HT1080 (cell line): ENCODE measurements at places on chromosomes 4 and X. TPM values are rescaled to one million over a fixed set of nuclear protein-coding genes. Genes with fewer than 3 reads are reported as not detected.

- DNase-seq, result peak; percentile 85
Measured at GRCh38 chr4:168666531-168666930, 169.7 kb downstream of the PALLD start.

DNA sequence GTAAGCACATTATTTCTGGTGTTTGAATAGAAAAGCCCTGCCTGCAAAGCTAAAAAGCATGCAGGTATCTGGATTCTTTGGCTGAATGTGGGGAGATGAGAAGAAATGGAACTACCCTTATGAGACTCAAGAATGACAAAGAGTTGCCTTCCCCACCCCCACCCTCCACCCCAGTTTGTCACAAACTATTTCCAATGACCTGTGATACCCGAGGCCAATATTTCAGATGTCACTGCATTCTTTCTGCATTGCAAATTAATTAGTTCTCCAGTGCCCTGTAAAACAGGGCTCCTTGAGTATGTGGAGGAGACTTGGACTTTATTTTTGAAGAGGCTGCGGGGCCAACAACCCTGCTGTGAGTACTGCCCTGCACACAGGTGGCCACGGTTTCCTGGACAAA lies 116.4 kb downstream of the ZNF827 start:
- no peak for DNase-seq

- DNase-seq, result peak; percentile 23
Measured at GRCh38 chrX:42131856-42132255, 208.5 kb upstream of the CASK start.

The GABRG1 gene
- total RNA-seq, result not detected in 2 replicates

DNA sequence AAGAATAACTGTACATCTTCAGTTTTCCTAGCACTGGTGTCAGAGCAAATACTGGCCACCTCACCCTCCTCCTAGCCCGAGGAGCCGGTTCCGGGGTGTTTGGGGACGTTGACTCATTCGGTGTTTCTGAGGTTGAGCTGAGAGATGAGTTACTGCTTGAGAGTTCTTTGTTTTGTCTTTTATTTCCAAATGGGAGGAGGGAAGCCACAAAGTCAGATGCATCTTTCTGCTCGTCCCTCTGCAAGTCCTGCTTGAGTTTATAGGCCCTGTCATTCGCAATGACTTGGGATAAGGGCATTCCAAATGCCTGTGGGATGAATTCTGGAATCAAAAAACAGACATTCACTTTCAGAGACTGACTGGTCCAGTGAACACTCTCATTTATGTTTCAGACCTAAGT lies 77.5 kb downstream of the HCCS start:
- peak; percentile 38 for DNase-seq

- peak; percentile 15 for DNase-seq
Measured at GRCh38 chr4:156766846-156767245, 204.8 kb downstream of the PDGFC start.

- no peak for DNase-seq
Measured at GRCh38 chr4:110504084-110504435, 28.1 kb downstream of the ENPEP start.

DNA sequence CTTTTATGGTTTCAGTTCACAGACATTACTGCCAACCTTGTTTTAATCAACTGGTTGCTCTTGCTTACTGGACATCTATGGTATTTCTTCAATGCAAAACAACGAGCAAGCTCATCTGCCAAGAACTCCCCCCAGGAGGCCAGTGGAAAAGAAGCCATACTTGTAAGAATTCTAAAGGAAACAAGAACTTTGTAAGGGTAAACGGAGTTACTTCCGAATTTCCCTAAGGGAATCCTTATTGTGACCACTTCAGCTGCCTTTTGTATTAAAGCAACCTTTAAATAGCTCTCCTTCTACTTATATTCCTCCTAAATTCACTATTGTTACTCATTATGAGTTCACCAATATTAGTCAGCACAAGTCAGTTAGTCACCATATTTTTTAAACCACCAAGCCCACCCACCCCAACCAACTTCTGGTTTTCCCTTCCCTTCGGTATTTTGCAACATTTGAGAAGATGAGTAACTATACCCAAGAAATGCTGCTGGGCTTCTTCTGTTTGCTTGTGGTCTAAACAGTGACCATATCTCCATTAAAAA lies 602.8 kb upstream of the DIPK2B start:
- peak; percentile 96 for DNase-seq

- DNase-seq, result no peak
Measured at GRCh38 chr4:683247-683897, 5.6 kb downstream of the SLC49A3 start.

DNA sequence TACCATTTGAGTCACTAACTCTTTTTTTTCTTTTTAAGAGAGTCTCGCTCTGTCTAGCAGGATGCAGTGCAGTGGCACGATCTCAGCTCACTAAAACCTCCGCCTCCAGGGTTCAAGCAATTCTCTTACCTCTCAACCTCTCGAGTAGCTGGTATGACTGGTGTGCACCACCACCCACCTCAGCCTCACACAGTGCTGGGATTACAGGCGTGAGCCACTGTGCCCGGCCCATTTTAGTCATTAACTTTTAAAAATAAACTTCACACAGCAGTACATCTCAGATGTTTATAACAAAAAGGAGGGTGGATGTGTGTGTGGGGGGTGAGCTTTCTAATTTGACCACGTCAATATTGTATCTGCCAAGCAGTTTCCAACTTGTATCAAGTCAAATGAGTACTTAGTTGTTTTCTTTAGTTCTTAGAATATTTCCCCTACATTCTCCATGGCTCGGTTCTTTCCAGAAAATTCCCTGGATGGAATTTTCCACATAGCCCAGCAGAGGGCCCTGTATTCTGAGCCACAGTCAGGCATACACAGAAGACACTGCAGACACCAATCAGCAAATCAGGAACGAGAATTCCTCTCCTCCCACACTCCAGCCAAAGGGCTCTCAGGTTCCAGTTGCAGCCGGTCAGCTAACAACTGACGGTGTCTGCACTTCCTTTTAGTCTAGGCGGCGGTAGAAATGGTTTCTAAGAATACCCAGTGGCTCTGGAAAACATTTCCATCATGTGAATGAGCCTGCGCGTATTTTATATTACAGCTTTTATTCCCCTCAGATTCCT lies 20.1 kb upstream of the ARAF start:
- peak; percentile 88 for DNase-seq

The SSX2B gene
- total RNA-seq, result 0.43 TPM in 1 of 2 replicates, not detected in the other

GRCh38 chr4:71784569-71785197 lies 804 bp upstream of the GC start:
- no peak for DNase-seq

The PLK4 gene
- total RNA-seq, result 31.0 and 57.3 TPM in 2 replicates

DNA sequence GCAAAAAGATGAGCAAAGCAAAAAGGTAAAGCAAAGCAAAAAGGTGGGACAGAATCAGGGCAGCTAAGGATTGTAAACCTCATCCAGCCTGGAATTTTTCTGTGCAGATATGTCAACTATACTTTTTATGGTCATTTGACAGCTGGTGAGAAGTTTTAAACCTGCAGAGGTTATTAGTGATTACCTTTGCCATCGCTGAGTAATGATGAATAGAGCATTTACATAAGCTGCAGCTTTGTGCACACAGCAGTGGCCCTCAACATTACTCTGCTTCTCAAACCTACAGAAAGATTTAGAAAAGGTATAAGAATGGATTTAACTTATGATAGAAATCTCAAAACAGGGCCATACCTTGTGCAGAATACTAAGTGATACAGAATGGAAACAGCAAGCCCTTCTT lies 54.5 kb upstream of the C4orf54 start:
- no peak for DNase-seq

The LUZP4 gene
- total RNA-seq, result not detected in 2 replicates
